ENCODE measurements at places on chromosomes 1 and 21.

DNA sequence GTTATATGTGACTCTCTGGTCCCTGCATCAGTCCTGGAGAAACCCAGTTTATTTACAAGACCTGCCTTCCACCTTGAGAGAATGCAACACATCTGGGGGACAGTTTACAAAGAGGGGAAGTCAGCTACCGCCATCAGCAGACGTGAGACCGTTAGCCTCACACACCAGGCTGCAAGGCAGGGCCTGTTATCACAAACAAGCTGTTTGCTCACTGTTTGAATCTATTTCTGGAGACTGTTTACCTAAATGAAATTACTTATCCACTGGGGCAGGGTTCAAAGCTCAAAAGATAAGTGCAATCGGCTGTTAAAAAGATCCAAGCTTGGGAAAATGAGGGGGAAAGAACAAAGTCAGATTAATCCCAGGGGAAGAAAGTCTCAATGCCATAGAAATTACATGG lies 134.4 kb downstream of the ZNF281 start:
- DNase-seq: no peak

- DNase-seq: no peak
These were observed 73.2 kb upstream of the DNAJC6 start for GRCh38 chr1:65235867-65236805.

DNA sequence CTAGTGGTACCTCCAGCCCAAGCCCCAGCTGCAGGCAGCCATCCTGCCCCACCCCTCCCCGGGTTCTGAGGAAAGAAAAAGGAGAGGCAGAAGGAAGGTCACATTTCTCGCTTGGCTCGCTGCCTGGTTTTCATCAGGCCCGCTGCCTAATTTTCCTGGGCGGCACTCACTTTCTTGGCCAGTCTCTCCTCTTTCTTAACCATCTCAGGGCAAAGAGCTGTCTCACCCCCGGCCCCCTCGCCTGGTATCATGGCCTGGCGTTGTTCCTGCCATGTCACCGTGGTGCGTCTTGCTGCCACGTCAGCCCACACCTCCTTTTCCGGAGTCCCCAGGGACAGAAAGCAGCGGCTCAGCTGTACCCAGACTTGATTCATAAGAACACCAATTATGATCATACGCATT lies 26.6 kb upstream of the CASZ1 start:
- DNase-seq: no peak

DNA sequence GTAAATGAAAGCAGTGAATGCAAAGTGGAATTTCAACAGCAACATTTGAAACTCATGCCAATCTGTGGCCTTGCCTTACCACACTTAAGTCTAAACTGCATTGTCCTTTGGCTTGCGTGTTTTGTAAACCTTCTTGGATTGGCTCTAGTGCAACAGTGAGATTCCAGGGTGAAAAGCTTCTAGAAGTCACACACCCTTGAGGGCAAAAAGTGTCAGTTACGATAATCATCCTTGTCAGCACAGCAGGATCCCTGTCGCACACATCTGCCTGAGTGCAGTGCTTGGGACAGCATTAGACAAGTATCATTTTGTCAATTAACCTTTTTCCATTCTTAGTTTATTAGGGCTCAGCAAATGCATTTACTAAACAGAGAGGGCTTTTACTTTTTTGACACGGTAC lies 243.4 kb upstream of the PTBP2 start:
- no peak for DNase-seq

DNA sequence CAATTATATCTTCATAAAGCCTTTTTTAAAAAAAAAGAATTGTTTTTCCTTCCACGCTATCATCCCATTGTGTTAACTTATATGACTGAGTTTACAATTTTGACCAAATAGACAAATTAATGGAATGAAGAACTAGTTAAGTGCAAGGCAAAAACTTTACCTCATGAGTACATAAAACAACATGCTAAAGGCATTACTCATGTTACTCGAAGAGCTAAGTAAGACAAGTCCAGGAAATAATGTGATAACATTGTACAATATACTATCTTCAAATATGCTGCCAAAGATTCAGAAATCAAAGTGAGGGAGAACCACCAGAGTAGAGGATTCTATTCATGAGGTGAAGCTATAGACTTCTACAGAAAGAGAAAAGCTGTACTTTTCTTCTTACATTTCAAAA lies 24.2 kb upstream of the DYNLT5 start:
- DNase-seq: no peak

DNA sequence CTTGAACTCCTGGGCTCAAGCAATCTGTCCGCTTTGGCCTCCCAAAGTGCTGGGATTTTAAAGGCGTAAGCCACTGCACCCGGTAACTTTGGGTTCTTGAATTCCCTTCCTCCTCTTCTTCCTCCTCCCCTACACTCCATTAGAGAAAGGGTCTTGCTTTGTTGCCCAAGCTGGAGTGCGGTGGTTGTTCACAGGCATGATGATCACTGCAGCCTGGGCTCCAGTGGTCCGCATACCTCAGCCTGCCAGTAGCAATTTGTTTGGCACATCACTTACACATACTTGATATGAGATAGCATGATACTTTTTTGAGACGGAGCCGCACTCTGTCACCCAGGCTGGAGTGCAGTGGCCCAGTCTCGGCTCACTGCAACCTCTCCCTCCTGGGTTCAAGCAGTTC lies 2.2 kb downstream of the DEGS1 start:
- DNase-seq: no peak

GRCh38 chr1:185598332-185598731 lies 135.9 kb upstream of the HMCN1 start:
- DNase-seq: no peak

DNA sequence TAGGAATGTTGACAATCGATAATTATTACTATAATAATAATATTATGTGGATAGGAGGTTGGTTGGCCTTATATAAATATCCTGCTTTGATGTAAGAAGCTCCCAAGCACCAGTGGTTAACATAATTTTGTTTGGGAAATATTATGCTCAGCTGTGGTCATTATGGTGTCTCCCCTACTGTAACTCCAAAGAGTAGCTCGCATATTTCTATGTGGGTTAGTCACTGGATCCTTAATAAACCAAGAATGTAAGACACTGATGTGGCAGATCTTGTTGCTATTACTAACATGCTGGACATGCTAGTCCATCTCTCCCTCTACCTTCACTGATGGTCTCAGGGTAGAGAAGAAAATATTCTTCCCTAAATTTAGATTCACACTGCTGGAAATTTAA lies 79.2 kb upstream of the RALGPS2 start:
- no peak for DNase-seq

DNA sequence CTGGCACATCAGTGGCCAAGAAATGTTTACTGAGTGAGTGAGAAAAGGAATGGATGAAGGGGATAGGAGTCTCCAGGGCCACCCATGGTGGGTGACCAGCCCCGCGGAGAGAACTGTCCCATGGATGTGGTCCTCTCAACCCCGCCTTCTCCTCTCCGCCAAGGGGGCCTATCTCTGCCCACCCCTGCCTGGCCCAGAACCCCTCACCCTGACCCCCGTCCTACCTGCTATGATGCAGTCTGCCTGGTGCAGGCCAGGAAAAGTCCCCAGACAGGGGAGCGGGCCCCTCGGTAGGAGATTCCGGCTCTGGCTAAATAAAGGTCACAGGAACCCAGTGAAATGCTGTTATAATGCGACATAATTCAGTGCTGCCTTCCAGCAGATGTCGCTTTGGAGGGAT lies 107.6 kb downstream of the PTPRU start:
- DNase-seq: no peak

DNA sequence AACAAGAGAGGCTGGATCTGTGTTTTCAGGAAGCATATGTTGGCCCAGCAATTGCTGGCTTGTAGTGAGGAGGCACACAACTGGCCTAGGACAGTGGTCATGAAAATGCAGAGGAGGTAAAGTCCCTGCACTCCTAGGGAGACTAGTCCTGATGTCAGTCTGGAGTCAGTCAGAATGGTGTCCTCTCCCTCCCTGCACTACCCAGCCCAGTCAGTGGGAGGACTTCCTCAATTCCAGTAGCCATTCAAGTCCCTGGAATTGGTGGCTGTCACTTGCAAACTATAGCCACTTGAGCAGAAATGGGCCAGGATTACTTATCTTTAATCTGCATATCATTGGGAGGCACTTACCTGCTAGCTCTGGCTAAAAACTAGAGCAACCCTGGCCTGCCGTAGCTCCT lies 18.6 kb downstream of the NDUFS5 start:
- no peak for DNase-seq

DNA sequence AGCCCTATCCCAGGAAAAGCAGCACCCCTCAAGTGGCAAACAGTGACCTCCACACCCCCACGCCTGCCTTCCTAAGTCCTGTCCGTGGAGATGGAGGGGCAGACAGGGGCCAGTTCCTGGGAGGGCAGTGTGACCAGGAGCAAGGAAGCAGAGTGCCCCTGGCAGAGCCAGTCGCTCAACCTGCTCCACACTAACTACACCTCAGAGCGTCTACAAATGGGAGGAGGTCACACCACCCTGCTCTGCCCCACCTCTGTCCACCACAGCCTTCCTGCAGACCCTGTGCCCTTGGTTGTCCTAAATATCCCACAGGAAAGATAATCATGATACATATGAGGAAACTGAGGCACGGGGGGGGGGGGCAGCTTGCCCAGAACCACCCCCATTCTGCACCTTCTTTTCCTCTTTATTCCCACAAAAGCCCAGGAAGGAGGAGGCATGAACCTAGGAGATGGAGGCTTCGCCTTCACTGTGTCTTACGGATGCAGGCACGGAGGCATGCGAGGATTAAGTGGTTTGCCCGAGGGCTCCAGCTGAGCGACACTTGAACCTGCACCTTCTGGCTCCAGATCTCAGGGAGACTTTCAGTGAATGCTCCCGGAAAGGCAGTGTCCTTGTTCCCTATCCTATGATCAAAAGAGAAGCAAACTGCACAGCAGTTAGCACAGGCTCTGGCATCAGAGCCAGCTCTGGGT lies 42.7 kb upstream of the SELENON start:
- no peak for DNase-seq
